Fibroblast of lung (primary cell): ENCODE measurements at places on chromosomes 12 and 14. TPM values are rescaled to one million over a fixed set of nuclear protein-coding genes. Genes with fewer than 3 reads are reported as not detected.

DNA sequence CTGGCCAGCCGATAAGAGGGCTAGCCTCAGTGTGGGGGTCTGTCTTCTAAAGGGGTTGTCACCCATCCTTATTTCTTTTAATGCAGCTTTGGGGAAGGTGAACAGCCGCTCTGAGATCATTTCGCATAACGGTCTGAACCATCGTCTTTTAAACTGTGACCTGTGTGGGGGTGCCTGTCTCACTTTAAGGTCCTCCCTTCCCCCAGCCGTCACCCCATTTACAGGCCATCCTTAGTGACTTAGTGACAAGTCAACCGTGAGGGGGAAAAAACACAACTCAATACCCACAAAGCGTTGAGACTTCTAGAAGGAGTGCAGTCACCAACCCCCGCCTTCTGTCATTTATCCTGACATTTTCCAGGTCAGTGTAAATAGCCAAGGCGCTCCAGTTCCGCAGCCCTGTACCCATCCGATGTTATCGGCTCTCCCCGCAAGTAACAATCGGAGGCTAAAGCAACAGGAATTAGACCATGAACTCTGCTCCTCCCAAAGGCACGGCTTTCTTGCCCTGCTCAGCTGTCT lies 505 bp upstream of the DENND5B start:
- peak; percentile 24 for DNase-seq

GRCh38 chr12:70549340-70550179 lies 87.7 kb downstream of the PTPRB start:
- DNase-seq, result peak; percentile 16

DNA sequence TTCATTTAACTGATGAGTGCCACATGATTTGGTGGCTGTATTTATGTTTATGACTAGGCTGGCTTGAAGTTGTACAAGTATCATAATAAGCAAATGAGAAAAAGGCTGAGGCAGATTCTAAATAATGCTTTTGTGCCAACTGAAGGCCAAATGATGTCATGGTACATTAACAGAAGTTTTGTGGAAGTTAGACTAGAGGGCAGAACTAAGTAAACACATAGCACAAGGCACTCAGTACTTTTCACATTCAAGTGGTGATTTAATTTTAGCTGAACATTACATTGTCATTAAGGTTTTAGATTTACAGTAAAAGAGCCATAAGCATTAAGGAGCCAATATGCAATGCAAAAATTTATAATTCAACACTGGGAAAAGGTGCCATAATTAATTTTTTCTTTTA lies 21.1 kb downstream of the PPP1CC start:
- DNase-seq, result no peak

Gene P3H3
- 72.4 and 96.3 TPM in 2 replicates for total RNA-seq

DNA sequence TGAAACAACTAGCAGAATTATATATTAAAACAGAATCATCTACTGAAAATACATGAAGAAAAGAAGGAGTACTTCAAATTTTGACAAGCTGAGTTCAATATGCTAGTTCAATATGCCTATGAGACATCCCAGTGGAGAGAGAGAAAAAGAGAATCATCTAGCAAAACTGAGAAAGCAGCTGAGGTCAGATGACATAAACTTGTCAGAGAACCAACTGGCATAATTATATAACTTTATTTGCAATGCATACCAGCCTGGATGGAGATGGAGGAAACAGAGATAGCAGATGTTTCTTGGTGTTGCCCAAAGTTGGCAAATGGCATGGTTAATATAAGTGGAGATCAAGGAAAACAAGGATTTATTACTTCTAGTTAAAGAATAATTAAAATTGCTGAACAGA lies 148.7 kb upstream of the PDZRN4 start:
- no peak for DNase-seq

Gene KLHDC1
- total RNA-seq, result 5.4 and 5.8 TPM in 2 replicates

GRCh38 chr12:52313926-52314325 lies 7.3 kb downstream of the KRT83 start:
- DNase-seq, result no peak

DNA sequence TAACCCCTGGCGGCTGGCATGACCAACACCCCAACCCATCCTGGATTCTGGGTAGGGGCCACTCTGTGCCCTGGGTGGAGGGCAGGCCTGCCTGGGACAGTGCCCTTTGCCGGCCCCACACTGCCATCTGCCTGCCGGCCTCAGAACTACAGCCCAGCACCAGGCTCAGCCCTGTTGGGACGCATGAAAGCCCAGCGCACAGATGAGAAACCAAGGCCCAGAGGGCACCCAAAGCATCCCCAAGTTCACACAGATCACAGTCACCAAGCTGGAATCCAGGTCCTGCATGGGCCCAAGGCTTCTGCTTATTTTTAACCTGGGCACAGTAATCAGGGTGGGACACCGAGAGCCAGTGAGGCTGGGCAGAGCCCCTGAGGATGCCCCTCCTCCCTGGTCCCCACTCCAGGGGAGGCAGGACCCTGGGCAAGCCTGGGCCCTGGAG lies 26.2 kb downstream of the RFLNA start:
- peak; percentile 25 for DNase-seq

DNA sequence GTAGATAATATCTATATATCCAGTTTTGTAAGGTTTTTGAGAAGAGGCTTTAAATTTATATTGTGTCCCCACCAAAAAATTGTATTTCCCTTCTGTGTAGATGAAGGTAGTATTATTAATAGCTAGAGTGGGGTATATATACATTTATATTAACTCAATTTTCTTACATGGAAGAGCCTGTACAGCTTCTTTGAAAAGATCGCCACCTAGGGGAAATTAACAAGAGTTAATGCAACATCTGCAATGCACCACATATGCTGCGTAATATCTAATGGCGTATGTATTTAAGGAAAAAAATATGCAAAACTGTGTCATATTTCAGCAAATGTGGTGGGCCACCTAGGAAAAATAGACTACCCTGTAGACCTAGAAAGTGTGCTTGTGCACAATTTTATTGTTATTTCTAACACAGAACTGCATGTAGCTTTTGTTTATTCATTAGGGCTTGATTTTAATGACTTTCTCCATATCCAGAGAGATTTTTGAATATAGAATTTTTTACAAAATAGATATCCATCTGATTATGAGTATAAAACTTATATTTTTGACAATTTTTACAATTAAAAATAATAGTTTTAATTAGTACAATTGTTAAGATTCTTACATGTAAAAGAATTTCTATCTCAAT lies 14.0 kb downstream of the CCER1 start:
- DNase-seq, result peak; percentile 87

Gene TMTC2
- total RNA-seq, result 9.0 and 9.7 TPM in 2 replicates

- DNase-seq, result no peak
These were observed 660 bp upstream of the HCFC2 start for GRCh38 chr12:104063712-104064030.
